ENCODE measurements at places on chromosomes 16 and 17.
A peak's percentile ranks its signal among the peaks of the same experiment; 100 is the strongest.

DNA sequence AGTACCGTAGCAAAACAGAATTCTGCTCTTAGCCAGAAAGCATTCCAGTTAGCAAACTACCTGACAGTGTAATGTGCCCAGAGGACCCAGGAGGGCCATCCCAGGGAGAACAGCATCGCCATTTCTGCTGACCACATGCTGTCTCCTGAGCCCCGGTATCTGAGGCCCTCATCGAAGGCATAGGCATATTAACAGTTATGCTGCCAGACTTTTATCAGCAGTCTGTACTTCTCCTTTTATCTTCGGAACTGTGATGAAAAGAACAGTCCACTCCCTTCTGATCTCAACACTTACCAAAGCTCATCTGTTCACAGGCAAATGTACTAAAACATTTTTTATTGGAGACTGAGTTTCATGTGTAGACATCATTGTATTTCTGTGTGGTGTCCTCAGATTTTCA, 236.4 kb downstream of the PRKCA start:
- no peak for DNase-seq

DNA sequence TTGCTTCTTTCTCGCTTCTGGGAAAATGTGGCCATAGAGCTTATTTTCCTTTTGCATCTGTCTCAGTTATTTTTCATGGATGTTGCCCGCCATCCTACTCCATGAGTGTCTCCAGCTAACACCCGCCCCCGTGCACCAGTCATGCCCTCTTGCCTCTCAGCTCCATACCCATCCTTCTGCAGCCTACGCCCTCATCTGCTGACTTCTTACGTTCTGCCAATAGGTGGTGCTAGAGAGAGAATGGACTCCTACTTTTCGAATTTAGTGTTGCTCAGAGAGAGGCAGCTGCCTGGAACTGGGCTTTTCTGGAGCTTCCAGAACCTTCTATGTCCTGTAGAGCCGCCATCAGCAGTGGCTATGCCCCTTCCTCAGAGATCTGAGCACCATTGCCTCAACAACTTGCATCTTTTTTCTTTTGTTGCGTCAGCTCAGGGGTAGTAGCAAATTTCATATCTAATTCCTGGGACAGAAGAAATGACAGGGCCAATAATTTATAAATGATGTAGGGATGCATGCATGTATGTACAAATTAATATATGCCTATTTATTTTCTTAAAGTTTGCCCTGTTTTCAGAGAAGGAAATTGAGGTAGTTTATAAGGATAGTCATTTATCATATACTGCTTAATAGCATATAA, 119.7 kb upstream of the MYOCD start:
- peak; percentile 52 for DNase-seq

- no peak for DNase-seq
Observed at GRCh38 chr16:10936272-10936984, 5.8 kb downstream of the DEXI start.

- DNase-seq, result no peak
Observed at GRCh38 chr16:51150165-51150887, 744 bp downstream of the SALL1 start.

DNA sequence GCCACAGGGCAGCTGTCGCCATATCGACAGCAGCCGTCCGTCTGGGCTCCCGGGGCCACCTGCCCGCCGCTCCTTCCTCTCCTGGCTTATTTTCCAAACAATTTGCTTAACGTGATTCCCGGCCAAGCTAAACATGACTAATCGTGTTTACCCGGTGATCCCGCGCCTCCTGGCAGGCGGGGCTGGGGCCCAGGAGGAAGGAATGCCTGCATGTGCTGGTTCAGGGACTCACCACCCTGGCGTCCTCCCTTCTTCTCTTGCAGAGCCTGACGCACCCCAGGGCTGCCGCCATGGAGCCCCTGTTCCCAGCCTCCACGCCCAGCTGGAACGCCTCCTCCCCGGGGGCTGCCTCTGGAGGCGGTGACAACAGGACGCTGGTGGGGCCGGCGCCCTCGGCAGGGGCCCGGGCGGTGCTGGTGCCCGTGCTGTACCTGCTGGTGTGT, 6.1 kb downstream of the SSTR5 start:
- DNase-seq, result no peak

GRCh38 chr17:7854078-7854777, 638 bp upstream of the TMEM88 start:
- no peak for DNase-seq

GRCh38 chr16:58684354-58685083, at the start of gene SLC38A7:
Gene SLC38A7, minus strand, starts transcription at chr16:58684770. Its CDS starts 4,644 bp downstream, at chr16:58680126.
- DNase-seq, result peak; percentile 88

- no peak for DNase-seq
Observed at GRCh38 chr16:55871411-55872038, 3.6 kb downstream of the CES5A start.

GRCh38 chr17:75074532-75074931, 13.2 kb upstream of the SLC16A5 start:
- no peak for DNase-seq

GRCh38 chr17:58308173-58308984, 20.2 kb downstream of the TSPOAP1 start:
- DNase-seq, result no peak

GRCh38 chr17:61127960-61128359, 271.7 kb upstream of the TBX2 start:
- no peak for DNase-seq

DNA sequence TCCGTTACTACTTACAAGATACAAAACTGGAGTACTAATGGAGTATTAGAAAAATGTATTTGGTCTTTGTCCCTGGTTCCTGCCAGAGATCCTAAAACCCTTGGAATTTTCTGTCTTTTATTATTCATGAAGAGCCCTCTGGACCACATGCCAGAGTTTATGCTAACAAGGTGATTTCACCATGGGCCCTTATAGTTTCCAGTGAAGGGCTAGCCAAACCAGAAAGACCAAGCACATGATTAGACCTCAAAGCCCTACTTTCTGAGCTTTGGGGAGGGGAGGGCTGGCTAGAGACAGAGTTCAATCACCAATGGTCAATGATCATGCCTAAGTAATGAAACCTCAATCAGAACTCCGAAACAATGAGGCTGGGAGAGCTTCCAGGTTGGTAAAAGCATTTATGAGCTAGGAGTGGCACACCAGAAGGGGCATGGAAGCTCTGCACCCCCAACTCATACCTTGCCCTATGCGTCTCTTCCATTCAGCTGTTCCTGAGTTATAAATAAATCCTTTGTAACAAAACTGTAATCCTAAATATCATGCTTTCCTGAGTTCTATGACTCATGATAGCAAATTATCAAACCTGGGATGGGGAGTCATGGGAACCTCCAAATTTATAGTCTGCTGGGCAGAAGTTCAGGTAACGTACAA, 10.4 kb downstream of the DCUN1D3 start:
- DNase-seq, result no peak

DNA sequence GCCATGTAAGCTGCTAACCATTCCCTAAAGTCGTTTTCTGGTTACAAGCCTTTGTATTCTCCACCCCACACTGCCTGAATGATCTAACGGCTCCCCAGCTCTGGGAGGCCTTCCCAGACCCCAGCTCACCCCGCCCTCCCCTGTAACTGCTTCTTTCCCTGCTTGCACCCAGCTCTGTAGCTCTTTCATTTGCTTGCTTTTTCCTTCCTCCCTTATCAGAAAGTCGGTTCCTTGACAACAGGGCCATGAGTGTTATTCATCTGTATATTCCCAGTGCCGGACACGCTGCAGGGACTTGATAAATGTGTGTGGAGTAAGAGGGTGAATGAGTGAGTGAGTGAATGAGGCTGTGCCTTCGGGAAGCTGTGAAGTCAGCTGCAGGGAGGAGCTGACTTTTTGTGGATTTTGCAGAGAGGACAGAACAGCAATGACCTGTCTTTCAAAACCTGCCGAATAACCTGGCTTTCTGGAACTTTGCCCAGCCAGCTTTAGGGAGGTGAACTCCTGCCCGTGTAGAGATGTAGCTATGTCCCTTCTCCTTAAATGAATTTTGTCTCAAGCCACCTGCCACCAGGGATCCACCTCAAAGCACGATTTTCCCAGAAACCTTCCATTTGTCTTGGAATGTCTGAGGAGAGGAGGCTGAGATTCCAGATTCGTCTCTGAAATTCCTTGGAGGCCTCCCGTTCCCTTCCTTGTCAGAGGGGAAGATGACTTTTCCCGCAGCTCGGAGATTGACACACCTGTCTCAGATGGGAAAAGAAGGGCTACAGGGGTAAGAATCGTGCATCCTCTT, 20.0 kb upstream of the CACNG4 start:
- no peak for DNase-seq

- DNase-seq, result no peak
Observed at GRCh38 chr17:40209404-40210093, 9.6 kb upstream of the WIPF2 start.

- DNase-seq, result no peak
Observed at GRCh38 chr17:76542566-76542971, 2.7 kb downstream of the PRCD start.

GRCh38 chr16:75234856-75235696, 16.3 kb downstream of the CTRB1 start:
- DNase-seq, result no peak

GRCh38 chr17:4490109-4490591, 8.5 kb upstream of the SPNS2 start:
- DNase-seq, result no peak

DNA sequence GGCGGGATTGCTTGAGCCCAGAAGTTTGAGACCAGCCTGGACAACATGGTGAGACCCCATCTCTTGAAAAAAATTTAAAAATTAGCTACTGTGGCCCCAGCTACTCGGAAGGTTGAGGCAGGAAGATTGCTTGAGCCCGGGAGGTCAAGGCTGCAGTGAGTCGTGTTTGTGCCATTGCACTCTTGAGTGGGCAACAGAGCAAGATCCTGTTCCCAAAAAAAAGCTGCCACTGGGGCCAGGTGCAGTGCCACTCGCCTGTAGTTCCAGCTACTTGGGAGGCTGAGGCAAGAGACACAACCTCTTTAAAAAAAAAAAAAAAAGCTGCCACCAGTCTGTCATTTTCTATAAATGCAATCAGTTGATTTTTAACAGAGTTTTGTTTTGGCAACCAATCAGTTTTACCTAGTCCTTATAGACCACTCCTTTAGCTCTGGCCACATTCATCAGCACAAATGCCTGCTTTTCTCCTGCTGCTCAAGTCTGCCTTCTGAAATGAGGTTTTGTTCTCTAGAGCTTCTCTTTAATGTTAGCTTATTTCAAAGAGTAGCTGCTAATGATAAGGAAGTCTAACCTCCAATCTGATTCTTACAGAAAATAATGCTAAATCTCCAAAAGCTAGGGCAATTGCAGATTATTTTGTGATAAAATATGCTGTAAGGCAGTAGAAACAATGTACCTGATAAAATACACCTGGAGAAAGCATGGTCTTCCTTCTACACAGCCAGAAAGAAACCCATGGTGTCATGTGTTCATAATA, 64.8 kb downstream of the TUBD1 start:
- no peak for DNase-seq

DNA sequence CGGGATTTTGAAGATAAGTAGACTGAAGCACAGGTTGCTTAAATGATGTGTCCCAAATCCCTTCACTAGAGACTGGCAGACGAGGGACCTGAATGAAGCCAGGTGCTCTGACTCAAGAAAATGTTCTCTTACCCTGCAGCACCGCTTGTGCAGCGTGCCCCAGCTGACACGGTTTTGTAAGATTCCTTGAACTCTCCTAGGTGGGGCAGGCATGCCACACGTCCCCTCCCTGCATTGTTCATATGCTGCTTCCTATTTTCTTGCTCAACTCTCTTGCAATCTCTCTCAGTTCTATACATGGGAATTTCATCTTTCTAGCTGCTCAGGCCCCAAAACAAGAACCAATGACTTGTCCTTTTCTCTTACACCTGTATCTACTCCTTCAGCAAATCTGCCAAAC, 22.1 kb upstream of the HNF1B start:
- DNase-seq, result no peak

DNA sequence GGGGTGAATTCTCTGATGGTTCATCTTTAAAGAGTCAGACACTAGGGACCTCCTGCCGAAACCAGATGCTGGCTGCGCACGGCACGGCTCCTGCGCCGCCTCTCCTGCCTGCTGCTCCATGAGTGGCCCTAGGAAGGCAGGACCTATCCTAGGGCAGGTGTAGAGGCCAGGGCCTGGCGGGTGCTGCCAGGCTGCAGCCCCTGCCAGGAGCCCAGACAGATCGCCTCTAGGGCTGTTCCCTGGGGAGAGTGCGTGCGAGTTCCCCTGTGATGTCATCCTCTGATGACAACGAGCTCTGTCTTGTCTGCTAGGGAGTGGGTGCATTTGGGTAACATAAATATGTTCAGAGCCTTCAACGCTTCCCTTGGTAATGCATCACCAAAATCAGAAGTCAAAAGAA, 23.9 kb downstream of the SLC38A10 start:
- no peak for DNase-seq

- DNase-seq, result no peak
Observed at GRCh38 chr16:89060207-89060794, 33.4 kb upstream of the ACSF3 start.

DNA sequence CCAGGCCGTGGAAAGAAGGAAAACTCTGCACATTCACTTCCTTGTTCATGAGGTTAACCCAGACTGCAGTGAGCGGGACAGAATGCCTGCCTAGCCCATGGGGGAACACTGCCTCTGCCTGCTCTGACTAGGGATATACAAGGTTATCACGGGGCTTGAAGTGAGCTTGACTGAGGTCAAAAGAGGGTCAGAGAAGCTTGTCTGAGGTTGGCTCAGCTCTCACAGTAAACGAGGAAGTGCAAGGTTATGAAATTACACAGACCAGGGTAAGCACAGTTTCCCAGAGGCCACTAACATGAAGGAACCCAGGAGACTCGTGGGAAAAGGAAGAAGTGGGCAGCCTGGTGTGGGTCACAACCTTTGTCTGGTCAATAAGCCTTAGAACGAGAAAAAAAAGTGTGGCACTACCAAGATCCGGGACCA, 28.7 kb downstream of the HIC1 start:
- peak; percentile 83 for DNase-seq

GRCh38 chr17:48293319-48294019, 136.5 kb downstream of the SKAP1 start:
- DNase-seq, result no peak

DNA sequence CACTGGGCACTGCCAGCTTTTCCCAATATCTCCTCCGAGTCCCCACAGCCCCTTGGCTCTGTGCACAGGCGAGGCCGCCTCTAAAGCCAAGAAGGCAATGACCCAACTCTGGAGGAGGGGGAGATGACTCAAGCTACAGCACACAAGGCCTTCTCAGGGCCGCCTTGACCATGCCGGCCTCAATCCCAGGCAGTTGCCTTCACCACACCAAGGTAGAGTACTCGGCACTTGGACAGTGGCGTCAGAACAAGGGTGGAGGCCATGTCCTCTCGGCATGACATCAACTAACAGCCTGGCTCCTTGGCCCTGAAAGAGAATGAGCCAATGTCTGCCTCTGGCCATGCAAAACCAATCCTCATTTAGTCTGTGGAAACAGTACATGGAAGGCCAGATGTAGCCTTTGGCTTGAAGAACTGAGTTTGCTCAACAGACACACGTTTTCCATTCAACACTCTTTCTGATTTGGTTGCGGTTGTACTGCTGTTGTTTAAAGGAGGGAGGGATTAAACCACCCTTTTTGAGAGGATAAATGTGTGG, 139.6 kb downstream of the XYLT1 start:
- no peak for DNase-seq

Data from pons (tissue), 1 donor.